DMS53 (cell line): ENCODE measurements at places on chromosomes 6 and 20.

- peak; percentile 99 for DNase-seq
Observed at GRCh38 chr6:31665501-31666336, at the start of gene CSNK2B. Gene CSNK2B, plus strand, starts transcription at chr6:31666080. Its CDS starts 752 bp downstream, at chr6:31666832.

- DNase-seq, result no peak
Observed at GRCh38 chr6:113959235-113959634, 11.7 kb downstream of the HDAC2 start.

DNA sequence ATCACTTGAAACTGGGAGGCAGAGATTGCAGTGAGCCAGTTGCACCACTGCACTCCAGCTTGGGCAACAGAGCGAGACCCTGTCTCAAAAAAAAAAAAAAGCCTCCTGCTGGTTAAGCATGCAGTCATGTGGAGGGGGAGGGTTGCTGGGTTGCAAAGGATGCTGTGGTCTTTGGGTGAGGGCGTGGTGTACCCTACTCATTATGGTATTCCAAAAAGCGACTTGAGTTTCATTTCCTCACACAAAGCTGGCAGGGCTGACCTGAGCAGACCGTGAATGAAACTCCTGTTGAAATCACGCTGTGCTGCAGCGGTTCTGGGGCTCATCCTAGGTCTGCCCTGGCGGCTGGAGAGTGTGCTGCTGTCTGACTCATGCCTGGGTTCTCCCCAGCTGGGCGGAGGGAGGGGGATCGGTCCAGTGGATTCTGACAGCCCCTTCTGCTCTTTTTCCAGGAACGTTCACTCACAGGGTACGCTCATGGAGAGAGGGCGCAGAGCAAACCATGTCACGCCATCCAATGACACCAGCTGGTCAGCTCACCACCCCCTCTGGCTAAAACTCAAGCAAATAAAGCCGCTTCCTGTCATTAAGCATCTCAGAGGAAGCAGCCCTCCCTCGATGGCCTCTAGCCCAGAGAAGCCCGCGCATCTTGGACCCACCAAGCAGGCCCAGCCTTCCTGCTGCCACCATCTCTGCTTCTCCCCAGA is 166.2 kb downstream of the SCML4 start:
- DNase-seq, result peak; percentile 89

- DNase-seq, result peak; percentile 10
Observed at GRCh38 chr6:16698162-16698533, 63.1 kb downstream of the ATXN1 start.

DNA sequence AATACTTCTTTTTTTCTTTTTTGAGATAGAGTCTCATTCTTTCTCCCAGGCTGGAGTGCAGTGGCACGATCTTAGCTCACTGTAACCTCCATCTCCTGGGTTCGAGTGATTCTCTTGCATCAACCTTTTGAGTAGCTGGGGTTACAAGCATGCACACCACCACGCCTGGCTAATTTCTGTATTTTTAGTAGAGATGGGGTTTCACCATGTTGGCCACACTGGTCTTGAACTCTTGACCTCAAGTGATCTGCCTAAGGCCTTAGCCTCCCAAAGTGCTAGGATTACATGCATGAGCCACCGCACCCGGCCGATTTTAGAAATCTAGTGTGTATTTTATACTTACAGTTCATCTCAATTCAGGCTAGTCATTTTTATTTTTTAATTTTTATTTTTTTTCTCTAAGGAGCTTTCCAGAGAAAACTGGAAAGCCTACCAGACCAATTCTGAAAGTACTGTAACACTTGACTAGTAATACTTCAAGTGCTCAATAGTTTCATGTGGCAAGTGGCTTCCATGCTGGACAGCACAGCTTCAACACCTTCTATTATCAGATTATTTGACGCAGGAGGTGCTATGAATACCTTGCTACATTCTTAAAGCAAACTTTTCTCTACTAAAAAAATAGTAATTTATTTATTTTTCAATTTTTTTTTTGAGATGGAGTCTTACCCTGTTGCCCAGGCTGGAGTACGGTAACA is 25.0 kb downstream of the POLR1C start:
- DNase-seq, result no peak

DNA sequence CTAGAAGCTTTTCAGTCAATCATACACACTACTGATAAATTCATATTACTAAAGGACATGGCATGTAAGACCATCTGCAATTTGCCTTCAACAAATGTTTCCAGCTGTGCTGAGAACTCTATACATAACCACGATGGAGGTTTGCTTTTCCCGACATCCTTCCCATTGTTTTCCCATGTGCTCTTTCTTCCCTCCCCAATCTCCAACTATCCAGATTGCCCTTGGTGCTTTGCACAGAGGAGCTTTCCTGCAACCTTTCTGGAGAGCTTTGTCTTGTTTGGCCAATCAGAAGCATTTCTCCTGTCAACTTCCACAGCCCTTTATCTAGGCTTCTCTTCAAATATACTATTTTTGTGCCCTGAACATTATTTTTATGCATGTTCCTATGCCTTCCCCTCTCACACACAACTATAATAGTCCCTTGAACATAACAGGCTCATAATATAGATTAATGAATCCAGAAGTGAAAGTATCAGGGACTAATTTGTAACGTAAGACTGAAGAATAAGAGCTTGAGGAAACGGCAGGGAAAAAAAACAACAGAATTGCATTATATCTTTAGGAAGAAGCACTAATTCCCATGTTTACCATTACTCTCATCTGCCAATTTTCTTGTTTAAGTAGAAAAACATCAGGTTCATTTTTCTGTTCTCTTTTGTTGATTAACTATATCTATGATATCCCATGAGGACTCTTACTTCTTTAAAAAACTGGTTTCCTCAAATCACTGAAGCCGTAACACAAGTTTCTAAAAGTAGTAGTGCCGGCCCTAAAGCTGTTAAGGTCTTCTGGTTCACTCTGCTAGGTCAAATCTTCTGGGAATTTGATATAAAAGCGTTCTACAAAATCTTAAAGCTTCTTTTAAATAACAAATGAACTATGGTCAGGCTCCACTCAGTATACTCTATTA is 20.1 kb downstream of the SMLR1 start:
- DNase-seq, result no peak

- DNase-seq, result no peak
Observed at GRCh38 chr20:22758815-22759214, 174.4 kb upstream of the FOXA2 start.

GRCh38 chr6:34476447-34476846 is 10.6 kb downstream of the PACSIN1 start:
- DNase-seq, result no peak

- no peak for DNase-seq
Observed at GRCh38 chr6:108359901-108360882, 65.3 kb downstream of the AFG1L start.

GRCh38 chr6:126804332-126805064 is 314.0 kb upstream of the RSPO3 start:
- DNase-seq, result peak; percentile 69

- DNase-seq, result peak; percentile 69
Observed at GRCh38 chr6:82270881-82271635, 23.5 kb upstream of the IBTK start.

DNA sequence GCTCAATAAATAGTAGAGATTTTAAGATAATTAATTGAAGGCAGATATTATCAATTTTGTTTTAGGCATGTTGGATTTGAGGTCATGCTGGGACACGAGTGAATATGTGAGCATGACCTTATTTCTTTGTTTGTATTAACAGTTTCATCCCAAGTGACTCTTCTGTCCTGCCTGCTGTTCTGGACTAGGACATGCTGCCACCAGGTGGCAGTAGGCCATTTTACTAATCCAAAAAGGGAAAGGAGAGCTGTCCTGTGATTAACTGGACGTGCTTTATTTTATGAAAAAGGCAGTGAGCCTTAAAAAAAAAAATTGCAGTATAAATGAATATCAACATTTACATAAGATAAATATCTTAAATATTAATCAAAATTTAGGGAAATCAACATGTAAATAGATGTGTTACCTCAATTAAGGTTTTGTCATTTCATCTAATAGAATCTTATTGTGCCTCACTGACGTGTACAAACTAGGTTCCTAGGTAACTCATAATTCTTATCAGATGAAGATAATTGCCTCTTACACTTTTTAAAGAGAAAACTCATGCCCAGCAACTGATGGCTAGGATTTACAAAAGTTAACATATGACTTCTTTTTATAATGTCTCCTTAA is 49.8 kb downstream of the FRK start:
- DNase-seq, result peak; percentile 82
